ENCODE measurements at places on chromosomes 5 and 9. TPM values are rescaled to one million over a fixed set of nuclear protein-coding genes. Genes with fewer than 3 reads are reported as not detected.

Gene GPR150
- total RNA-seq: not detected

Gene CLK4
- total RNA-seq: 29.9 TPM

Gene ASTN2
- total RNA-seq: 3.2 TPM

Gene DOCK8
- 3.0 TPM for total RNA-seq

Gene ADAMTS13
- total RNA-seq: 3.4 TPM

Gene PDLIM4
- 58.7 TPM for total RNA-seq

DNA sequence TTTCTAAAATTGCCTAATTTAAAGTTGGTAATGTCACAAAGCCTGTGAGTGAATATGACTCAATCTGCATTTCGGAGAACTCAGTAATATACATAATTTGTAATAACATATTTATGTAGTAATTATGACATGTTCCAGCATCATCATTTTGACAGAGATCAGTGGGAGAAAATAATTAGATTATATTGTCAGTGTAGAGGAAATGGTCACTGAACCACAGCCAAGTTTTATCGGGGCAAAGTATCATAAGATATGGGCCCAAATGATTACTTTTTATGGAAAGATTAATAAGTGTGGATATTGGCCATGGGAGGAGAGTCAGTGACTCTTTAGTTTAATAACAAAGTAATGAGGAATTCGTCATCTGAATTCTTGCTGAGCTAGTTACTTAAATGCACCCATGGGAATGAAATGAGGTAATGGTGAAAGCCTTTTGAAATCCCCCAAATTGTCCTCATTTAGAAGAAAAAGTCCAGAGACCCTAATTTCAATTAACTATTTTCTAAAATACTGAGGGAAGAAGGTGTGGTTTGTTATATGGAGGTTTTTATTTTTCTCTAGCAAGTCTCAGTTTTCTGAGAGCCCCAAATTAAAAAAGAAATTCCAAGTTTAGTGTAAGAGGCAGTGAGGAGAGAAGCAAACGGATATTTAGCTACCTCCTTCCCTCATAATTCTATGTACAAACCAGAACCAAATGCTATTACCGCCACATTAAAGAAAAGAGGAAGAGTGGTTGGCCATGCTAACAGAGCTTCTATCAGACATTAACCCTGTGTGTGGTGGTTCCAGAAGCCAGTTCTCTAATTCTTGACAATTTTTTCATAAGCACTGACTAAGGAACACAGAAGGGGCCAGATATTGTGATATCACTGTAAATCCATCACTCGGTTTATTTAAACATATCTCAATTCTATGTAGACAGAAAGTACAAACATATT is 37.7 kb upstream of the MRPS30 start:
- no peak overlapping the region for H3K4me3 ChIP-seq
- no peaks in the 10 kb centered on the region for H3K27me3 ChIP-seq
- H3K4me1 ChIP-seq: no peaks in the 10 kb centered on the region
- no peak for DNase-seq
- H3K27ac ChIP-seq: no peak overlapping the region
- H3K36me3 ChIP-seq: no peaks in the 10 kb centered on the region

DNA sequence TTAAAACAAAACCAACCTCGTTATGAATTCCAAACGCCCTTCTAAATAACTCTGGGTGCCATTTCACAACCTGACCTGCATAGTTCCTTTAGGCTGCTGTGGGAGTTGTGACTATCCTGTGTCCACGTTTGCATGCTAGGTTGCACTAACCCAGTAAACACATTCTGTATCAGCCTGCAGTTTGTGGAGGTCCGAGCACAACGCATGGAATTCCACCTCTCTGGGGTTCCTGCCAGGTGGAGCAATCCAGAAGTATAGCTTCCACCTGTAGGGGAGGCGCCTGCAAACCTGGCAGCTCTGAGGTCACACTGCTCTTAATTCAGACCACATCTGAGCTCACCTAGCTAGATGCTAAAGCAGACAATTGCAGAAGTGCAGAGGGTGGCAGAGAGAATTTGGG is 57.2 kb downstream of the MARCHF3 start:
- H3K27ac ChIP-seq: no peak overlapping the region
- peaks cover 1% of the 10 kb centered on the region for H3K4me1 ChIP-seq
- no peak overlapping the region for H3K4me3 ChIP-seq
- no peaks in the 10 kb centered on the region for H3K27me3 ChIP-seq
- H3K36me3 ChIP-seq: no peaks in the 10 kb centered on the region

DNA sequence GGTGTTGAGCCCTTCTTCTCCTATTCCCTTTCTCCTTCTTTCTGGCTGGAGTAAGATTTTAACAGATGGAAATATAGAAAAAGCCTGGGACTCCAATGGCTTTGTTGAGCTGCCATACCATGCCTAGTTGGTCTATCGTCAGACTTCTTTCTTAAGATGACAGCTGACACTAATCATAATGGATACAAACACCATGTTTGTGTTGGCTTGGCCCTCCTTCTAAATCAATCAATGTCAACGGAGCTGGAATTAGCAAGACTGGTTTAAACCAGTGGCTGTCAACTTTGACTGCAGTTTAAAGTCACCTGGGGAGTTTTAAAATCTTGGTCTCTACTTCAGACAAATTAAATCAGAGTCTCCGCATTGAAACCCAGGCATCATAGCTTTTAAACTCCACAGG is 264.5 kb upstream of the PRR16 start:
- no peak for DNase-seq
- no peaks in the 10 kb centered on the region for H3K4me1 ChIP-seq
- H3K36me3 ChIP-seq: no peaks in the 10 kb centered on the region
- no peak overlapping the region for H3K27ac ChIP-seq

DNA sequence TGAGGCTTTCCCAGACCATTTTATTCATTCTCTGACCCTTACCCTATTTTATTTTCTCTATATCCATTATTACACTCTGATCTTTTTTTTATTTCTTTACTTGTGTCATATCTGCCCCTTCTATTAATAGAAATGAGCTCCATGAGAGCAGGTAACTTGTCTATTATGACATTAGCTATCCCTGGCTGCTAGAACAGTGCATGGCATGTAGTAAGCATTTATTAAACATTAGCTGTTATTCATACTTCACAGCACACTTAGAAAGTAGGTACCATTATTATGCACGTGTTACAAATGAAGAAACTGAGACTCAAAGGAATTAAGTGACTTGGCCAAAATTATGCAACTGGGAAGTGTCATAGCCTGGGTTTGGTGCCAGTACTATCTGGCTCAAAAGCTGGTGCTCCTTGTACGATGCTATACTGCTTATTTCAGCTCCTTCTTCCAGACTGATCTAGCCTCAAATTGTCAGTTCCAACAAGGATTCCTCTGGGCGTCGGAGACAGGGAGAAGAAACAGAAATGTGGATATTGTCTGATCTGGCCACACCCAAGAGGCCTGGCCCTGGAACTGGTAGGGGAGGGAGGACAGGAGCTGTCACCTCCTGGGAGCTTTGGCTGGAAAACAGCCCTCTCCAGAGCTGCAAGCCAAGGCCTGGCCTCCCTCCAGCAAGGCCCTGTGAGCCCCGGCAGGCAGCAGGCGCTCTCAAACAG is 10.8 kb upstream of the NIPAL4 start:
- no peaks in the 10 kb centered on the region for H3K36me3 ChIP-seq
- no peaks in the 10 kb centered on the region for H3K27me3 ChIP-seq
- H3K27ac ChIP-seq: no peak overlapping the region
- no peak for DNase-seq
- no peak overlapping the region for H3K4me3 ChIP-seq
- H3K4me1 ChIP-seq: peaks cover 2% of the 10 kb centered on the region

- no peaks in the 10 kb centered on the region for H3K27me3 ChIP-seq
- no peak for DNase-seq
- no peak overlapping the region for H3K27ac ChIP-seq
- H3K4me3 ChIP-seq: no peak overlapping the region
- peaks cover 7% of the 10 kb centered on the region for H3K4me1 ChIP-seq
- no peaks in the 10 kb centered on the region for H3K36me3 ChIP-seq
Measured at GRCh38 chr9:73034962-73035361, 82.1 kb upstream of the ALDH1A1 start.

- no peaks in the 10 kb centered on the region for H3K27me3 ChIP-seq
- DNase-seq: peak; percentile 67
- H3K27ac ChIP-seq: peak overlapping the region; percentile 90
- no peak overlapping the region for H3K4me3 ChIP-seq
Measured at GRCh38 chr9:113454914-113455761, 8.4 kb upstream of the RGS3 start.

GRCh38 chr9:68983008-68983411 is 30.9 kb downstream of the PRKACG start:
- no peak overlapping the region for H3K27ac ChIP-seq
- H3K4me1 ChIP-seq: no peaks in the 10 kb centered on the region
- no peak for DNase-seq

DNA sequence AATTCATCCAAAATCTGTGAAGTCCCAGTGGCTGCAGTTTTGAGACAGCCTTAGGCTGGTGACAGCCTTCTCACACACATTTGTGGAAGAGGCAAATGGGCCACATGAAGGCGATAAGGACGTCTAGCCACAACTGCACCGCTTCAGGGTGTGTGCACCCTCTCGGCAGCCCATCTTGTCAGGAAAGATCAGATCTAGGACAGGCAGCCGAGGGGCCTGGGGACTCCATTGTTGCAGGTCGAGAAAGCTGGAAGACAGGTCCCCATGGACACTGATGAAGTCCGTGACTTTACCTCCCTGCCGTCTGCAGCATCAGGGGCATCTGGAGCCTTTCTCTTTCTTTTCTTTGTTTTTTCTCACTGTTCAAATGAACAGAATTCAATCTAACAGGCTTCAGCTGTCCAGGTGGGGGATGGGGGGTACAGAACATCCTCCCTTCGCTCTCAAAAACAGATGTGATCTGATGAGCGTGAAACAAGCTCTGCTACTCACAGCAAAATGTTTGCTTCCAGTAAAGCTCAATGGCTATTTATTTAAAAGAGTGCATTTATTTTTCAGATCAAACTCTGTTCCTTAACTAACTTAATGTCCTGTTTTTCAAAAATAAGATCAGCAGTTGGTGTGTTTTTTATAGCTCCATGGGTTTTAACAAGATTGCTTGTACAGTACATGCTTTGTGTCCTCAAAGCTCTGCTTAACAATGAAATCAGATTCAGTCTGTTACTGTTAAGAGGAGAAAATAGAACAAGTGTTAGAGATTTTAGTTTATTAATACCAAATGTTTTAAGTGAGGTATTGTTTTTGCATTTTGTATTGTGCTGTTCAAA is 111.8 kb upstream of the OTULINL start:
- no peak overlapping the region for H3K27ac ChIP-seq
- H3K36me3 ChIP-seq: no peaks in the 10 kb centered on the region

DNA sequence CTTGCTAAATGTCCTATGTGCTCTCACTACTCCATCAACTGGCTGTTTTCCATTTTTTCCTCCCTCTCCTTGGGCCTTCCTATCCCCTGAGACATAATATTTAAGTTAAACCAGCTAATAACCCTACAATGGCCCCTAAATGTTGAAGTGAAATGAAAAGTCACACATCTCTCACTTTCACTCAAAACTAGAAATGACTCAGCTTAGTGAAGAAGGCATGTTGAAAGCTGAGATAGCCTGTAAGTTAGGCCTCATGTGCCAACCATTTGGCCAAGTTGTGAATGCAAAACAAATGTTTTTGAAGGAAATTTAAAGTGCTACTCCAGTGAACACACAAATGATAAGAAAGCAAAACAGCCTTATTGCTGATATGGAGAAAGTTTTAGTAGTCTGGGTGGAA is 48.8 kb upstream of the CDH10 start:
- no peak overlapping the region for H3K27ac ChIP-seq
- DNase-seq: no peak
- no peaks in the 10 kb centered on the region for H3K4me1 ChIP-seq
- H3K4me3 ChIP-seq: no peak overlapping the region
- H3K27me3 ChIP-seq: no peaks in the 10 kb centered on the region
- no peaks in the 10 kb centered on the region for H3K36me3 ChIP-seq

DNA sequence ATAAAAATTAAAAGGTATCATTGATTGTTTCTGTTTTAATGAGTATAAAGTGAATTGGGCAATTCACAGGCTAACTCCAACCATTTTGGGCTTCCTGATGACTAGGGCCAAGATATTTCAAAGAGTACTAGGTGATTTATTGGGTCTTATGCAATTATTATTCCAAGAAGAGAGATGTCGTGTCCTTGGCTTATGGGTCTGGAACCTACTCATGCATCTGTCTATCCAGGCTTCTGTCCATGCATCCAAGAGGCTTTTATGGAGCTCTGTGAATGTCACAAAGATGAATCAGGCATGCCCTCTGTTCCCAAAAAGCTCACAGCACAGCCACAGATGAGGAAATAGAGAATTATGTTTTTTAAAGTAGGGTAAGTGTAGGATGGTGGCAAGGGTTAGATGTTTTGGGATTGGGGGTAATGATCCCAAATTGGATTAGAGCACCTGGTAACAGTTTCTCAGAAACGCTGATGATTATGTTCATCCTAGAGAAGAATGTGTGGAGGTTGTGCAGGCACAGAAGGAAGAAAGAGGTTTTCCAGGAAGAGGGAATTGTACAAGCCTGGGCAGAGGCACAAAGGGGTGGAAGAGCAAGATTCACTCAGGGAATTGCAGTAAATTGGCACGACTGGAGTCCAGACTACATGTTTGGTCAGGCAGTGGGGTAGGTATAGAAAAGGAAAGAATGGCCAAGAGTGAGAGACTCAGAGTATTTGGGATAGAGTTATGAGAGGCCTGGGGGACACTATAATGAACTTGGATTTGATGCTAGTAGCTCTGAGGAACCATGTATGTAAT is 83.0 kb upstream of the TNC start:
- H3K27me3 ChIP-seq: no peaks in the 10 kb centered on the region
- no peak for DNase-seq
- H3K27ac ChIP-seq: no peak overlapping the region
- H3K4me1 ChIP-seq: no peaks in the 10 kb centered on the region
- H3K4me3 ChIP-seq: no peak overlapping the region
- no peaks in the 10 kb centered on the region for H3K36me3 ChIP-seq

- H3K36me3 ChIP-seq: no peaks in the 10 kb centered on the region
- no peak overlapping the region for H3K4me3 ChIP-seq
- H3K27me3 ChIP-seq: no peaks in the 10 kb centered on the region
- no peak overlapping the region for H3K27ac ChIP-seq
- DNase-seq: no peak
Measured at GRCh38 chr5:76695346-76695745, 20.6 kb upstream of the F2R start.

DNA sequence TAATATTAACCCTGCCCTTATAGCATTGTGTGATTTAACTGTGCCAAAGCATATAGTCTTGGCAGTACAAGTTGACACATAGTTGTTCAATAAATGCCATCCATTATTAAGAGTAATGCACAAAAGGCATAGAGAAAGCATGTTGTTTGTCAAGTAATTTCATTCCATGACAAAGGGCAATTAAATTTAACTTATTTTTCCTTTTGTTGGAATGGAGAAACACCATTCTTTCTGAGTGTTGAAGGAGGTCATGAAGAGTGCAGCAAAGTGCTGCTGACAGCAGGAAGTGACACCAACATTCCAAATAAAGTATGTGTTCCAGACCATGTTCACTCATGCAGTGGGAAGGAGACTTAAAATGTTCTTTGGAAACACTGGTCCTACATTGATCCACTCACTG is 29.1 kb downstream of the ANKDD1B start:
- no peaks in the 10 kb centered on the region for H3K4me1 ChIP-seq
- no peak for DNase-seq
- no peaks in the 10 kb centered on the region for H3K36me3 ChIP-seq
- no peaks in the 10 kb centered on the region for H3K27me3 ChIP-seq
- H3K27ac ChIP-seq: no peak overlapping the region
